ENCODE measurements at places on chromosomes 7 and 10.

GRCh38 chr7:121494516-121494915 is 98.4 kb upstream of the FAM3C start:
- no peak for DNase-seq

- DNase-seq, result no peak
Observed at GRCh38 chr7:112058686-112059085, 147.5 kb downstream of the DOCK4 start.

GRCh38 chr10:1057106-1057657 is 997 bp downstream of the WDR37 start:
- DNase-seq, result no peak

DNA sequence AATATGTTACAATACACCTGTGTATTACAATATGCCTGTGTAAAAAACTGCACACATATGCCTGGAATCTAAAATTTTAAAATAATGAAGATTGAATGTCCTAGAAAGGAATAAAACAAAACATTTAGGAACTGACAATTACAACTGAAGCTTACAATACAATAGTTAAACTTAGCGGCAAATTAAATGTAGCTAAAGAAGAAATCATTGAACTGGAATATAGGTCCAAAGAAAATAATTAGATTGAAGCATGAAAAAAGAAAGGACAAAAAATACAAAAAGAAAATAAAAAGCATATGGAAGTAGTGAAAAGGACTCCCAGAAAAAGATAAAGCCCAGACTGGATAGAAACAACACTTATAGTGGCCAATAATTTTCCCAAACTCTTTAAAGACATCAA is 38.4 kb downstream of the NPSR1 start:
- no peak for DNase-seq

DNA sequence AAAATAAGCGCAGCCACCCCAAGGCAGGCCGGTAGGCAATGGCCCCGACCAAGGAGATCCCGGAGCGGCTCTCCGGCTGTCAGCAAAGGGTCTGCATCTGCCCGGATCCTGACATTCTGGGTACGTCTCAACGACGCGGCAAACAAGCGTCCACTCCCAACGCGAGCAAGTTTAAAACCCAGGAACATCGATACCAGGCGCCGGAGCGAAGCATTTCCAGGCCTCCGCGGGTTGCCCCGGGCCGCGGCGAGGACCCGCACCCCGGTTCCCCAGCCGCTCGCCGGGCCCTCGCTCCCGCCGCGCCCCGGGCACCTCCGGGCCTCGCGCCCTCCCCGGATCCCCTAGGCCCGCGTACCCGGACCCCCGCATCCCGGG is 453 bp downstream of the URGCP start:
- DNase-seq, result no peak

Measured in stimulated activated CD4-positive, alpha-beta T cell treated with anti-CD3 and anti-CD28 coated beads, Interleukin-15, amount 100 ng/mL, for 48 hours (primary cell).